ENCODE measurements at places on chromosomes 1 and 21.

- no peak for DNase-seq
Observed at GRCh38 chr1:196403803-196404690, 204.2 kb downstream of the KCNT2 start.

DNA sequence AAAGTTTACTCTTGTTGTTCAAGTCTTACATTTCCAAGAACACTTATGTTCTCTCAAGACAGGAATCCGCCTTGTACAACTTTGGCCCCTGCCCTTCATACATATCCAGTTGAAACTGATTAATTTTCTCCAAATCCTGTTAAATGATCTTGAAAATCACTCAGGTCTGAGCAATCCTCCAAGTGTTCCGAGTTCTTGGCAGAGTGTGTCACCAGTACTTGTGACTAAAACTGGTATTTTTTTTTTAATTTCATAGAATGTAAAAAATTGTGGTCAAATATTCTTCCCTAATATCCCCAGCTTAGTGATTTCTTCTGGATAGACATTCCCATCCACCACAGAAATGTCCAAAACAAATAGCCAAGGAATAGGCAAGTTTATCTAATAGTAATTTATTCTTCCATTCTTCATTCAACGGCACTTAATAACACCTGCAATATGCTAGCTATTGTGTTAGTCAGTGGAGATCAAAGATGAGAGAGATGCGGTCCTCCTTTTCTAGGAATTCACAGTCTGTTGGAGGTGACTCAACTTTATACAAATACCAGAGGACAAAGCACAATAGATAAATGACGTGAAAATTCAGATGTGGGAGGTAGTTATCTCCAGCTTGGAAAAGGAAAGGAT, 71.4 kb downstream of the DIRAS3 start:
- no peak for DNase-seq

DNA sequence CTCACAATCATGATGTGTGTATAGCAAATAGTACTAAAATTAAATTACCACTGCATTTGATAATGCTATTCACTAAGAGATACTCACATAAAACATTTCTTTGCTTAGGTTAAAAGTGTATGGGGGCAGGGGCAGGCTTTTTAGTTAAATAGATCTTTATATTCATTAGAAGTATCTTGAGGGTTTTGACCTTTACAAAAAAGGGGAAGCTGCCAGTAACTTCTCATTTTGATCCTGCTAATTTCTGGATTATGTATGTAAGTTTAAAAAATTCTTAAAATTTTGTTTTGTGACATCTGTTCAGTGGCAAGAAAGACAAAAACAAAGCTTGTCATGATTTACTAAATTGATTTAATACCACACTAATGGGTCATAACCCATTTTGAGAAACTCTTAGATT, 45.8 kb upstream of the S1PR1 start:
- DNase-seq, result no peak

DNA sequence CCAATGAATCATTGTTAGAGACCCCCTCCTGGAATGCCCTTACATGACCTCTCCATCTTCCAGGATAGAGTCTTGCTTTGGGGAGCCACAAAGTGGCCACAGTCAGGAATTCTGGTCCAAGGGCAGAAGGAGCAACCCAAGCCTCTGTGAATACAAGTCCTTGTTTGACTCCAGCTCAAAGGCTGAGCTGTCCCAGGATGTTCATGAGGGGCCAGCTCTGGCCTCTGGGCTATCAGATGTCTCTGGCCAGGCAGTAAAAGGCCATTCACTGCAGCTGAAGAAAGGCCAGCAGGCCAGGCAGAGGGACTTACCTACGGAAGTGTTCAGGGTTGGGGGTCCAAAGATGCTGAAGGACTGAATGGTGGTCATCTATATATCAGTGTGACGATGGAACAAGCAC, 98.3 kb upstream of the IPO9 start:
- no peak for DNase-seq

DNA sequence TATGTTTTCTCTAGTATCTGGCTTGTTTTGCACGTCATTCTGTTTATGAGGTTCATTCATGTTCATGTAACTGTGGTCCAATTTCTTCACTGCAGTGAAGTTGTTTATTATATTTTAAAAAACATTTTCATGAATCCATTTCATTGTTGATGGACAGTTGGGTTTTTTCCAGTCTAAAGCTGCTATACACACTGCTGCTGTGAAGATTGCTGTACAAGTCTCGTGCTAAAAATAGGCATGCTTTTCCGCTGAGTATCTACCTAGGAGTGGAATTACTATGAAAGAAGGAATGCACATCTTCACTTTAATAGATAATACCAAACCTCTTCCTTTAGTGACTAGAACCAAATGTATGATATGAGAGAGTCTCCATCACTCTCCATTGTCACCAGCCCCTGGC, 49.0 kb upstream of the ETS2 start:
- no peak for DNase-seq

GRCh38 chr1:44801491-44802305, 1.5 kb downstream of the PLK3 start:
- peak; percentile 47 for DNase-seq

DNA sequence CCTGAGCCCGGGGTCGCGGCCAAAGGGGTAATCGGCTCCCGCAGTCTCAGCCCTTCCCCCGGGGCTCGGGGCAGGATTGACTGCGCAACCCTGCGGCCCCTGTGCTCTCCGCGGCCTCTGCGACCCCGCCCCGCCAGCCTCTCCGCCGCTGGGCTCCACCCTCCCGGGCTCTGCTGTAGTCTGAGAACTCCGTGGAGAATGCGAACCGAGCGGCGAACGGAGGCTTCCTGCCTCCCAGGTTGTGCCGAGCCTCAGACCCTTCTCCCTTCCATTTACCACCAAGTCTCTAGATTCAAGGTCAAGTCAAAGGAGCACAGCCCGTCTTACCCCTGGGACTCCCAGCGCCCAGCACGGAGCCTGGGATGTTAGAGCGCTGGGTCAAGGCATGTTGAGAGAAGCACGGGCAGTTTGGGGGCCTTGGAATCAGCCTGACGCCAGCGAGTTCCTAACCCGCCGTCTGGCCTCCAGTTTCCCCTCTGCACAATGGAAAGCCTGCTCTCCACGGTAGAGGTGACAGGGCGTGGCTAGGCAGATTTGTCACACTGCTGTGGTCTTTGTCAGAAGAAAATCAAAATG, 3.0 kb downstream of the ATP2B4 start:
- peak; percentile 52 for DNase-seq

GRCh38 chr1:31926853-31927660, 11.1 kb downstream of the PTP4A2 start:
- DNase-seq, result no peak

DNA sequence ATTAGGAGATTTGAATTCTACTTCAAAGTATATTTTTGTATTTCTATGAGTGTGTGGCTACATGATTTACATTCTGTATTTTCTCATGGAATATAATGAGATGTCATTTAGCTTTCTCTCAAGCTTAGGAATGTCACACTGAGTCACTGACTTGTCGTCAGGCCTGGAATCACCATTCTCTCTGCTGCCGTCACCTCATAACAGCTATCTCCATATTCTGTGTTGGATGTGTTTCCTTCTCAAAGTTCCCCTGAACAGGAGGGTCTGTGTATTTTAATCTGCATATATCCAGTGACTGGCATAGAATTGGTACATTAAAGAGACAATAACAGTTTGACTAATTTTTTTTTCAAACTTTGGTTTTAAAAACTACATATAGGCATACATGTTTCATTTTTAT, 35.9 kb downstream of the LYPLAL1 start:
- DNase-seq, result no peak

- DNase-seq, result no peak
Observed at GRCh38 chr1:247210062-247210375, 38.2 kb upstream of the ZNF124 start.

All from stimulated activated CD4-positive, alpha-beta T cell treated with anti-CD3 and anti-CD28 coated beads, Interleukin-12 subunit alpha, Interleukin-12 subunit beta, amount 100 ng/mL, for 4 hours (primary cell).